Sciatic nerve (tissue), 2 donors: ENCODE measurements at places on chromosomes 5 and 9.

GRCh38 chr9:93010056-93010455, 48.4 kb upstream of the SUSD3 start:
- DNase-seq = no peak

GRCh38 chr5:155260798-155261197, 247.2 kb downstream of the KIF4B start:
- no peak for DNase-seq

DNA sequence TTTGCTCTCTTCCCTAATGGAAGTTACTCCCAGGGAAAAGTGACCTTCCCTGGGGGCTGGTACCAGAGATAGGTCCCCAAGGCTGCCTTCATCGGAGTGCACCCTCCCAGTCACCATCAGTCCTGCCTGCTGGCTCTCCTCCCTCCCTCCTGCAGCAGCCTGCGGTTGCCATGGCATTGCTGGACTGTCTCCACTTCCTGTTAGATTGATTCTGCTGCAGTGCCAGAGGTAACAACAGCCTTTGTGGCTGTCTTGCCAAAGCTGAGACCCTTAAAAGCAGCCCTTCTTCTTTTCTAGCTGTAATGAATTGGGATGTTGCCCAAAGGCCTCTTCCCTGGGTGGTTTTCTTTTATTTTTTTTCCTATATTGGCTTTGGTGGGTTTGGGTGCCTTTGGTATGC, 78.1 kb upstream of the PRLR start:
- no peak for DNase-seq

DNA sequence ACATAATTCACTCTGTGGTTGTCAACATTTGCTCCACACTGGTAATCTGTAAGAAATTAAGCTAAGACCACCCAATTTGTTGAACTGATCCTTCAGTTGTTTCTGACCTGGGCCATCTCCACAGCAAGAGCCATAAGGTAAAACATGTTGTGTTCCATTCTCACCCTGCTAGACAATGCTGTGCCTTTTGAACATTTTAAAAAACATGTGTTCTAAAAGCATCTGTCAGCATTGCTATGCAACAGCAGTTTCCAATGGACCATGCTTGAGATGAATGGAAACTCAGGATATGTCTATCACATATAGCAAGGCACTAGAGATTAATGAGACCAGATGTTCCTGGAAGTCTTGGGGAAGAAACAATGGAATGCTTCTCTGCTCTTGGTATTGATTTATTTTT, 455.1 kb upstream of the RGMB start:
- DNase-seq = no peak

DNA sequence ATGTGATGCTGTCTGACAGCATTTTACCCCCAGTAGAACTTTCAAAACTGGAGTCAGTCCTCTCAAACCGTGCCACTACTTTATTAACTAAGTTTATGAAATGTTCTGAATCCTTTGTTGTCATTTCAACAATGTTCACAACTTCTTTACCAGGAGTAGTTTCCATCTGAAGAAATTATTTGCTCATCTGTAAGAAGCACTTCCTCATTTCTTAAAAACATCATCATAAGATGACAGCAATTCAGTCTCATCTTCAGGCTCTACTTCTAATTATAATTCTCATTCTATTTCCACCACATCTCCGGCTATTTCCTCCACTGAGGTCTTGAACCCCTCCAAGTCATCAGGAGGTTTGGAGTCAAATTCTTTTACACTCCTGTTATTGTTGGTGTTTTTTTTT, 2.3 kb upstream of the TAS2R1 start:
- no peak for DNase-seq

- no peak for DNase-seq
Observed at GRCh38 chr9:69893057-69893456, 72.4 kb downstream of the CFAP95 start.

DNA sequence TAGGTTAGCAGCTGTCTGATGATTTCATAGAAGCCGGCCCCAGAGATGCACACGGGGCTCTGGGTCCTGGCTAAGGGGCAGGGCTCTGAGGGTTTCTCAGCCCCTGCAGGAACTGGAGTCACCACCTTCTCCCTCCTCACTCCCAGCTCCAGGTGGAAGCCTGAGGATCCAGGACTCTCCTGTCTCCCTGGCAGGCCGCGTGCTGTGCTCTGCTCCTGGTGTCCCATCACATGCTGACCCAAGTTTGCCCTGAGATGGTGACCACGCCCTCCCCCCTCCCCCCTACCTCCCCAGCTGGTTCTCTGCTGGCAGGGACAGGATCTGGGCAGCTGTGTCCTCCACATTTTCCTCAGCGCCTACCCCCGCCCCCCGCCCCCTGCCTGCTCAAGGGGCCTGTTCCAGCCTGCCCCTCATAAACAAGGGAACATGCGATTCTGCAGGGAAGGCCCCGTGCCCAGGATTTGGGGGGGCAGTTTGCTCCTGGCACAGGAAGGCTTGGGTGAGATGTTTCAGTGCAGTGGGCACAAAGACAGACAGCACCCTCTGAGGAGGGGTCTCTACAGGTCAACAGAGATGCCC, 87.4 kb downstream of the PSD2 start:
- DNase-seq = no peak

GRCh38 chr5:50702615-50703366, 36.4 kb downstream of the PARP8 start:
- DNase-seq = no peak

- DNase-seq = no peak
Observed at GRCh38 chr5:56309262-56309826, 76.2 kb upstream of the ANKRD55 start.

GRCh38 chr5:139640421-139641115, 7.6 kb upstream of the CXXC5 start:
- DNase-seq = peak; percentile 48
